ENCODE measurements at places on chromosomes 2 and 18. TPM values are rescaled to one million over a fixed set of nuclear protein-coding genes. Genes with fewer than 3 reads are reported as not detected.

LAMA3 gene
- total RNA-seq, result 0.10 TPM

CYS1 gene
- not detected for total RNA-seq

TGFA gene
- 0.33 TPM for total RNA-seq

GFPT1 gene
- total RNA-seq, result 34.6 TPM

COA5 gene
- total RNA-seq, result 37.8 TPM

SNRPD1 gene
- total RNA-seq, result 144 TPM

KYNU gene
- total RNA-seq, result not detected

RAB10 gene
- 93.0 TPM for total RNA-seq

DNA sequence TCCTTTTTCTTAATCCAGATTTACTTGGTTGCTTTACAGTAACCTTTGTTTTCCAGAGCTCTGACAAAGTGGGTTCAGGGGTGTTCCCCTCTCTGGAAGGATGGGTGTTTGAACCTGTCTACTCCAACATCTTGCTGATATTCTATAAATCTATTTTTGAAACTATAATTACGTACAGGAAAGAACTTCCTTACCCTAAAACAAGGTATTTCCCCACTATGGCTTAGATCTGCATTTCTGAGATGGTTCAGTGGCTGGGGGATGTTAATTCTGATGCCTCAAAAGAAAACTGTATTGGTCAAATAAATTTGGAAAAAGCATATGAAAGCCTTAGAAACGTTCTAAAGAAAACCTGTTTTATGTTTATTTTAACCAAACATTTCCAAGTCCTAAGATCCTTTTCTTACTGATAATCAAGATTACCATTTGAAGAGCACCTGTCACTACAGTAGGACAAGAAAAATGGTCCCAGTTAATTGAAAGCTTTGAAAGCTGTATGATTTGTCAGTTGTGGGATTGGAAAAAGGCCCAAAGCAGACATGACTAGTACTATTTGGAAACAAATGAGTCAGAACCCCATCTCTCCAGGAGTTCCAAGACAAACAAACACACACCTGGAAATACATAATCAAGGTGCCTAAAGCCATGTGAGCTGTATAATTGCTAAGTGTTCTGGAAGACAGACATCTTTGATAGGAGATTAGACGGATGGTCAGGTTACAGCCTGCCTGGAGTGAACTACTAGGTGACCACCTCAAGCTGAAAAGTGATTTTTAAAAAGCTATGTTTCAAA lies 57.5 kb downstream of the KDM3A start:
- DNase-seq, result no peak

GRCh38 chr2:207394812-207395534 lies 134.8 kb upstream of the CREB1 start:
- peak; percentile 71 for DNase-seq

DNA sequence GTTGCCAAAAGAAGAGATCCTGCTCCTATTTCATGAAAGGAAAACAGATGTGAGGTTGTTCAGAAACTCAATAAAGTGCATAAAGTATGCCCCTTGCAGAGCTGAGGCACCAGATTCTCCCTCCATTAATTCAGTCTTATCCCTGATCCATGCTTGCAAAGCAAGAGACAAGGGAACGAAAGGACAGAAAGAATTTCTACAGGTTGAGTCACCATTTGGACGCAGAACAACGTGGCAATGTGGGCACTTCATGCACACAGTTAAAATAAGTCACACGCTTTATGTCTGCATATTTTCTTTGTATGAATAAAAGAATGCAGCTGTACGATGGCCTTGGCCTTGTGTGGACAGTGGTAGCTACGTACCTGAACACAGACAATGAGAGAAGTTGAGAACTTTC lies 321.7 kb upstream of the REV1 start:
- no peak for DNase-seq

DNA sequence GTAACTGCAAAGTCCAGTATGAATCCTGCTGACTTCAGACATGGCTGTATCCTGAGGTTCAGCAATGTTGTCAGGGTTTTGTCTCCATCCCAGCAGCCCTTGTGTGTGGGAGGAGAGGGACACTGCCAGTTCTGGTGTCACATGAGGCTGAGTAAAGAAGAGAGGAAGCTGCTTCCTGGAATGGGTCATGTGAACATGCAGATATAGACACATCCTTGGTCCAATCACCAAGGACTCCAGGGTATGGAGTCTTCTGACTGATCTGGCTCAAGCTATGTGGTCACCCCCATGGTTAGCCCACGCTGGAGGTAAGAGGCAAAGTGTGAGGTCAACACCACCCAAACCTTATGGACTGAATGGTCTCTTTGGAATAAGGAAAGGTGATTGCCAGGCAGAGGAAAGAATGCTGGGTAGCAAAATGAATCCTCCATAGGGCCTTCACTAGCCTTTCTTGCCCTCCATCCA lies 134.4 kb upstream of the SLC1A4 start:
- DNase-seq, result no peak

- peak; percentile 18 for DNase-seq
Observed at GRCh38 chr2:156537141-156537540, 101.0 kb downstream of the GPD2 start.

DNA sequence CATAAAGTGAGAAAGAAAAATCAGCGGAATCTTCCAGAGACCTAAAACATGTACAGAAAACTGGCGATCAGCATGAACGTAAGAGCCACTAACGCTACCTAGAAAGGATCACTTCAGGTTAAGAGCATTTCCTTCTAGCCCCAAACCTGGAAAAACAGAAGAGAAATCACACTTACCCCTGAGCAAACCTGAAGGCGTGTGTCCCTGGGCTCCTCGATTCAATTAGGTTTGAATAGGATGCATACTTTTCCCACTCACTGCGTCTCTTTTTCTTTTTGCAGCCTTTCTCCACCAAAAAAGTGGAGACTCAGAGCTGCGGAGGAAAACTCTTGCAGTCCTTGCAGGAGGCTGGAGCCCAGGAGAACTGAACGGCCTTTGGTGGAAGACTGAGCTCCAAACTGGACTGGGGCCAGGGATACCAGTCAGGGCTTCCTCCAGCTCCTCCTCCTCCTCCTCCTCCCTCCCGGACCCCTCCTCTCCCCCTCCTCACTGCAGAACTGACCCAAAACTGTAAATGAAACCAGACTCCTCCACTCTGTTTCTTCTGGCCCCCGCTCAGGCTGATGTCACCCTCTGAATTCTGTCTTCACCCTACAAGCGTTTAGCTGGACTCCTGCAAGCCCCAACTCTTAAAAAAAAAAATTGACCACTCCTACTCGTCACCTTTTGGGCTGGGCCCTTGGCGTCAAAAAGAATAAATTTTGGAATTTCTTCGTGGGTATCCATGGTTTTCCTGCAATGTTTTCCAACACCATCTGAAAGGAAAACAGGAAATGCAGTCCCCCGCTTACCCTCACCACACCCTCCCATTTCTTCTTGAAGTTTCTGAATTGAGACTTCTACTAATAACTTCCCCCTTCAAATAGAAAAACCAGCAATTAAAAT lies at the start of gene COL6A3:
TSS of gene COL6A3 (minus strand) at position 388 of the 885 bp plus-strand sequence. CDS start 17,347 bp downstream, outside the sequence.
- DNase-seq, result no peak

DNA sequence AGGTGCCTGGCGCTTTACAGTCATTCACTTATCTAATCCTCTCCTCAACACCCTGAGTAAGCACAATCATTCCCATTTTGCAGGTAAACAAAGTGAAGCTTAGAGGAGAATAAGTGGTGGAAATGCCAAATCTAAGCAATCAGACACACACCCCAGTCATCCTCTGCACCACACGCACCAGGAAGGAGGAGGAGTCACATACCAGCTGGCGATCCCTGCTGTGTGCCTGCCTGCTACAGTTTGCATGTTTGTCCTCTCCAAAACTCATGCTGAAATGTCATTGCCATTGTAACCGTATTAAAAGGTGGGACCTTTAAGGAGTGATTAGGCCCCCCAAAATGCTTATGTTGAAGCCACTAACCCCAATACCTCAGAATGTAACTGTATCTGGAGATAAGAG lies 93.7 kb downstream of the LOXHD1 start:
- no peak for DNase-seq

DNA sequence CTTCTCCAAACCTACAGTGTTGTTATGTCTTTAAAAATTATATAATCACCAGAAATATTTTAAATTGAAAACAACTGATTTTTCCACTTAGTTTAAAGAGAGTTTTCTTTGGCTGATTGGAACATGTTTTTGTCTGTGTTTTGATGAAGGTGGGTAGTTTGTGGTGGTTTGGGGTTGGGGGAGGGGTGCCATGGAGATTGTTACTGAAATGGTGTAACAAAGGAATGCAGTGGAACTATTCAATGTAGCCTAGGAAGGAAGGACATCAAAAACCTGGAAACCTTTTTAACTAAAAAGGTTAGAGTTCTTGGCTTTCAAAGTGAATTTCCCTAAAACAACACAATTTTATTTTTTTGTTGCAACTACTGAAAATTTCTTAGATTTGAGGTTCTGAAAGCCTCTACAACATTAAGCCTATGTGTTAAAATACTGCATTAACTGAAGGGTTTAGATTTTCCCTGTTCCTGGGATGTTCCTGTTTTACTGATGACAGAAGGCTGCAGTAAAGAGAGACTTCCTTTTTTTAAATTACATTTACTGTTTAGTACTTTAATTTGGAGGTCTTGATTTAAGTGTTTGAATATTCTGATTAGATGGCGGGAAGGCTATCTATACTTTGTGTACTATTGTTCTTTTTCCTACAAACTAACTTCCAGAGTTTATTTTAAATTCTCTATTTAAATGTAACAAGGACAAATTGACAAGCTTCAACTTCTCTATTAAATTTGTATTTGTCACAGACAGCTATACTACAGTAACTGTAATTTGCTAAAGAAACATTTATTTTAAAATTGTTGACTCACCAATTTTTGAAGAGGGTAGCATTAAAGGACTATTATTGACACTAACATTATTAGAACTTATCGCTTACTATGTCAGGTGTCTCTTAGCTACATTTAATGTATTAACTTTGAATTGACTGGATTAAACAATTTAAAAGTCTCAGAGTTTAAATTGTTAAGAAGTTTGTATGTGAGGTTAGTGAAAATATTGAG lies 87.7 kb downstream of the LIMS1 start:
- no peak for DNase-seq

- peak; percentile 56 for DNase-seq
Observed at GRCh38 chr2:207505728-207506127, 24.0 kb upstream of the CREB1 start.

DNA sequence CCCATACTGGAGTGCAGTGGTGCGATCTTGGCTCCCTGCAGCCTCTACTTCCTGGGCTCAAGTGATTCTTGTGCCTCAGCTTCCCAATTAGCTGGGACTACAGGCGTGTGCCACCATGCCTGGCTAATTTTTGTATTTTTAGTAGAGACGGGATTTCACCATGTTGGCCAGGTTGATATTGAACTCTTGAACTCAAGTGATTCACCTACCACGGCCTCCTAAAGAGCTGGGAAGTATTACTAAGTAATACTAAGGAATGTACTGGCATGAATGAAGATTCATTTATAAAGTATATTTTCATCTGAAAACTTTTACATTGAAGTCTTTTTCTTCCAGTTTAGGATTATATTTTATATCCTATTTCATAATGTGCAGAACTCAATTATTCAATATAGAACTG lies 38.1 kb downstream of the NUP35 start:
- no peak for DNase-seq

GRCh38 chr2:129877795-129878775 lies 101.4 kb upstream of the RAB6C start:
- DNase-seq, result no peak

GRCh38 chr2:62570861-62571698 lies 65.1 kb upstream of the TMEM17 start:
- DNase-seq, result peak; percentile 10

- DNase-seq, result no peak
Observed at GRCh38 chr2:26951236-26951635, 19.2 kb upstream of the MAPRE3 start.

GRCh38 chr2:26606847-26607190 lies 34.3 kb downstream of the CIB4 start:
- no peak for DNase-seq

- DNase-seq, result peak; percentile 27
Observed at GRCh38 chr2:216698895-216699294, 3.5 kb upstream of the IGFBP5 start.

DNA sequence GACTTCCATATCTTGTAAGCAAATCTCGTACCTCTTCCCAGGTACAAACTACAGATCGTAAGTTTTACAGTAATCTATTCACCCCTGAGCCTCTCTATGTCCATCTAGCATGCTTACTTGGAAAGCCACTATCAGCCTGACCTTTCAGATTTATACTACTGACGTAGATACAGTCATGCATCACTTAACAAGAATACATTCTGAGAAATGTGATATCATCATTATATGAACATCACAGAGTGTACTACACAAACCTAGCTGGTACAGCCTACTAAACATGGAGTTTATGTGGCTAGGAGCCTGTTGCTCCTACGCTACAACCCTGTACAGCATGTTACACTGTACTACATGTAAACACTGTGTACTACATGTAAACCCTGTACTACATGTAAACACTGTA lies 293.2 kb upstream of the ZNF804A start:
- no peak for DNase-seq

- DNase-seq, result peak; percentile 46
Observed at GRCh38 chr2:42102591-42103450, 55.0 kb downstream of the PKDCC start.

- DNase-seq, result no peak
Observed at GRCh38 chr2:101300836-101301235, 7.7 kb downstream of the RNF149 start.

DNA sequence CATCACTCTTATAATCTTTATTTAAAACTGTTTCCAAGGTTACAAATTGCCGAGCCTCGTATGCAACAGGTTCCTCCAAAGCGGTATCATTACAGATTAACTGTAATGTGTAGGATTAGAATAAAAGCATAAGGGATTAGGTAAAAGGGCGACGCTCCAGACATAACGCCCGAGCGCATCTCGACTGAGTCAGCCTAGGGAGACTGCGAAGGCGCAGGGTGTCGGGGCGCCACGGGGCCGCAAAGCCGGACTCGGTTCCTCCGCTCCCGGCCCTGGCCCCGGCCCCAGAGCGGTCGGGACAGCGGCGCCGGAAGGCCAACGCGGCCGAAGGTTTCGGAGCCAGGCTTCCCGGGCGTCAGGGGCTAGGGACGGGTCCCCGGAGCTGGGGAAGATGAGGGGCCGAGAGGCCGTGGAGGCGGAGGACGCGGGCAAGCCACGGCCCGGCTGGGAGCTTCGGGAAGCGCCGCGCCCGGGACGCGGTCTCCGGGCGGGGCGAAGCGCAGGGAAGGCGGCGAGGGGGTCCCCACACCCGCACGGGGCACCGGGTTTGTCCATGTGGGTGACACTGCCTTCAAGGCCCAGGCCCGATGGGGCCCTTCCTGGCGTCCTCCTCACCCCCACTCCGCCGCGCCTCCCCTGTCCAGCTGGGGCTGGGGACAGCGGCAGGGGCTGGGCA lies 12.9 kb upstream of the SIX3 start:
- no peak for DNase-seq

GRCh38 chr2:120204022-120204405 lies 19.2 kb downstream of the TMEM185B start:
- DNase-seq, result no peak

GRCh38 chr18:22110461-22110924 lies 58.9 kb upstream of the GATA6 start:
- no peak for DNase-seq

- DNase-seq, result no peak
Observed at GRCh38 chr2:68434981-68435380, 32.1 kb downstream of the FBXO48 start.

DNA sequence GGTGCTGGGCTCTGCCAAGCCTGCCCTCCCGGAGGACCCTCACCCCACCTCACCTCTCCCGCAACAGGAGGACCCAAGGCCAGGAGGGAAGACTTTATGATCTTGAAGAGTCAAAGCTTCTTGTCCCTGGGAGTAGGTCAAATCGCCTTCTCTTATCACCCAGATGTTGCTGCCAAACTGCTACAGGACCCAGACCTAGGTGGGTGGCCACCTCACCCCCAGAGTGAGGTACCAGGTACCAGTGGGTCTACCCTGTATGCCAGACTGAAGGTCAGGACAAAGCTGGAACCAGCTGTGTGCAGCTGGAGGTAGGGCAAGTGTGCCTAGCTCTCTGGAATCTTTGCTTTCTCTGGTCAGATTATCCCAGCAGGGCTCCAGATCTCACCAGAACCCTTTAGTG lies 197.2 kb downstream of the ZFP36L2 start:
- no peak for DNase-seq

Data from activated naive CD4-positive, alpha-beta T cell treated with anti-CD3 and anti-CD28 coated beads for 36 hours (primary cell).